ENCODE measurements at places on chromosomes 7 and 10. TPM values are rescaled to one million over a fixed set of nuclear protein-coding genes. Genes with fewer than 3 reads are reported as not detected.

- DNase-seq = no peak
These were observed 489.5 kb downstream of the GATA3 start for GRCh38 chr10:8544057-8544380.

- no peak for DNase-seq
These were observed 26.1 kb downstream of the FAM53B start for GRCh38 chr10:124717911-124718741.

- DNase-seq = no peak
These were observed 109.9 kb downstream of the CUBN start for GRCh38 chr10:17019696-17020095.

DNA sequence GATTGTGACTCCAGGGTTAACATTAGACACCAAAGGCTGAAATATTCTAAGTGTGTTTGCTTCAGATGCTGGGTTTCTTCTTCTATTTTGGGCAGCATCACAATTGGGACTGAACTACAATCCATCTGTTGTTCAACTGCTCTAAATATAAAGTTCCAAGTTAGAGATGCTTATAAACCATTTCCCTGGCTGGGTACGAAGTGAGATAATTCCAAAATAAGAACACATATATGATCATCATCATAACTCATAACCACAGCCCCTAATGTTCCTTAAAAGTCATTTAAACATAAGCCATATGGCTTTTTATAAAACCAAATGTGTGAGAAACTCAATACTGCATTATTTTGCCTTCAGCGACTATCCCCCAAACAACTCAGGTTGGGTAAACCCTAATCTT lies 28.8 kb downstream of the DNA2 start:
- DNase-seq = no peak

DNA sequence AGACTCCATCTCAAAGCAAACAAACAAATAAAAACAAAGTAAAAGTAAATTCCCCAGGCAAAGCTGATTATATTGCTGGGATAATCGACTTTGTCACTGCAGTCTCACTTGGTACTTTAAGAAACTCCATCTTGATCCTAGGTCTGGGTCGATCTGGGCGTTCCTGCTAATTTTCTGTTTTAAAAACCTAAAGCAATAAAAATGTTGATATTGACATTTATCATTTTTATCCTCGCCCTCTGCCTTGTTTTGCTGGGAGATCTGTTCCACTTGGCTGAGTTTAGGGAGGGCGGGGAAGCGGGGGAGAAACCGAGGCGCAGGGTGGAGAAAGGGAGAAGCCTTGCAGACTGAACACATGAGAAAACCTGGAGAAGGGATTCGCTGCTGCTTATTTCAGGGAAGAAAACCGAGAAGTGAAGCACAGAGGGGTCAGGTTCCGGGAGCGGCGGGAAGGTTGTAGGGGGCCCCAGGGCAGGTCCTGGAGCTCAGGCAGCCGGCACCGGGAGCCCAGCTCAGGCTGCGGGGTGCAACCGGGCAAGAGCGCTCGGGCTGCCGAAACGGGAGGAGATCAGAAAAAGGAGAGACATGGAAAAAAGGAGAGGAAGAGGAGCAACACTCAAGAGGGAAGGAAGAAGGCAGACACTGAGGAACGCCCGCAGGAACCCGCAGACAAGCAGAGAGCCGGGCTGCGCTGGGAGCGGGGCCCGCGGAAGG lies 27.3 kb upstream of the KMT2C start:
- DNase-seq = no peak

- no peak for DNase-seq
These were observed 16.3 kb downstream of the OR6V1 start for GRCh38 chr7:143068446-143068845.

- no peak for DNase-seq
These were observed 128.0 kb upstream of the C1GALT1 start for GRCh38 chr7:7054252-7054830.

GRCh38 chr7:78073609-78074382 lies 275.2 kb downstream of the PHTF2 start:
- DNase-seq = no peak

GRCh38 chr7:141042222-141043193 lies 27.8 kb upstream of the MRPS33 start:
- DNase-seq = no peak

GRCh38 chr10:133179651-133180050 lies 19.6 kb downstream of the KNDC1 start:
- DNase-seq = no peak

DNA sequence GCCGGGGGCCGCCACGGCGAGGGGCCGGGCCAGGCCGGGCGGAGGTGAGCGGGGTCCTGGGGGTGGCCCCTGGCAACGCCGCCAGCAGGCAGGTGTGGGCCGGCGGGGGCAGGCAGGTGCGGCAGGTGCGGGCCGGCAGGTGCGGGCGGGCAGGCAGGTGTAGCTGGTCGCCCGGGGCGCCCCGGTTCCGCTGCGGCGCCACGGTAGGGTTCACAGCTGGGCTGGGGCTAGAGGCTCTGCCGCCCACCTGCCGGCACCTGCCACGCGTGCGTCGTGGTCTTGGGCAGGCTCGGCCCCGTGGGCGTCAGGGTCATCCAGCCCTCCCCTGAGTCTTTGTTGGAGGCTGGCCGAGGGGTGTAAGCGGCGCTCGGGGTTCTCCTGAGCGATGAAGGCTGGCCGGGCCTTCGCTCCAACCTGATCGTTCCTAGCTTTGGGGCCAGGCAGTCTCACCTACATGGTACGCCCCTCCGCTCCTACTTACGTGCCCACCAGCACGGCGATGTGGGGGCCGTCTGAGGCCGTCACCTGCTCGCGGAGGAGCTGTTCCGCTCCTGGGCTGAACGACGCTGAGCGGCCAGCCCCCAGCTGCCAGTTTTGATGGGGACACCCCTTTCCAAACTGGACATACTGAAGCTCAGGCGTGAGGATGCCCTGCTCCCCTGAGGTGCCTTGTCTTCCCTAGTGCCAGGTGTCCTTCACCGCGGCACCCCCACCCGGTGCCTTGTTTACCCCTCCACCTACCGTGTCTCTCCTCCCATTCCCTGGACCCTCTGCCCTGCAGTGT lies 493 bp downstream of the ZMIZ2 start:
- no peak for DNase-seq

- DNase-seq = no peak
These were observed 32.7 kb upstream of the RABGEF1 start for GRCh38 chr7:66707825-66708224.

DNA sequence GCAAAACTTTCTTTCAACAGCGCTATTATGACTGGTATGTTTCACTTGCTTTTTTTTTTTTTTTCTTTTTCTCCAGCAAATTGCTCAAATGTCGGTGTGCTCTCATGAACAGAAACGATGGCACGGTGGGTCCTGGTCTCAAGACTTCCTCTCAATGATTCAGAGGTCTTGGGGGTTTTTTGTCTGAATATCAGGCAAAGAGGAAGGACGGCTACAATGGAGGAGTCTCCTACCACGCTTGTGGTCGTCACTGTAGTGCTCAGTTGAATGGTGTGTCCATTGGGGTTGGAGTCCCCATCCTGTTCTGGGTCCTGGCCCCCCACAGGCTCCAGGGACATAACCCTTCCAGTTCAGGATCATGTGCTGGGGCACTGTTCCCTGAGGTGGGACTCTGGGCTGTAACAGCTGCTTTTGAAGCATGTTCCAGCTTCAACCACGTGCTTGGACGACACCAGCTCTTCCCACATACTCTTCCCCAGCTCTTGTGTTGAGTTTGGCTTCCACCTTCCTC lies 266.7 kb upstream of the KLF6 start:
- no peak for DNase-seq

GRCh38 chr7:16951483-16952080 lies 69.8 kb upstream of the AGR3 start:
- DNase-seq = no peak

- no peak for DNase-seq
These were observed 167.2 kb downstream of the CDC14C start for GRCh38 chr7:49091519-49091918.

DNA sequence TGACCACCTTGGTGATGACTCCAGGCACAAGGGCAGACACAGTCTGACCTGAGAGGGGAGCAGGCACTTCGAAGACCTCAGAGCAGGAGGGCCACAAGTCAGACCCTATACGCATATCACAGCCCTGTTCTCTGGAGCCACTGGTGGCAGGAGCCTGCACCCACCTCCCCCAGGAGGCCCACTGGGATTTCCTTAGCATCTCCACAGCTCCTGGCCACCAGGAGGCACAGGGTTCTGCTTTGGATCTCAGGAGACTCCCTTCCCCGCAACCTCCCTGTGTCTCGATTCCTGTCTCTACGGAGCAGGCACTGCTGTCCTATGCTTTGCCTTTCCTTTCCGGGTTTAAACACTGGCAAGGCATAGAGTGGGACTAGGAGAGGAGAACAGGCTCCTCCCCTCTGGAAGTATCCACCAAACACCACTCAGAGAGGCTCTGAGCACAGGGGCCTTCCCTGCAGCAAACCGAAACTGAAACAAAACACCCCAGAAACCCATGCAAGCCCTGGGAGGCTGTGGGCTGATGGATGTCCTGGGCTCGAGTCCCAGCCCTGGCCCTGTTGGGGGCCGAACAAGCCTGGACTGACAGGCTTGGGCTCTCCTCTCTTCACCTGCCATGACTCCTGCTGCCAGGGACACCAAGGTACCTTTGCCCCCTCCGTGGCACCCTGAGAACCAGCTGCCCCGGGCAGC lies 166.3 kb downstream of the NEURL1 start:
- peak; percentile 23 for DNase-seq

GRCh38 chr7:155412416-155413253 lies 45.3 kb upstream of the EN2 start:
- DNase-seq = peak; percentile 79

- no peak for DNase-seq
These were observed 3.3 kb downstream of the WIPF3 start for GRCh38 chr7:29809533-29810155.

DNA sequence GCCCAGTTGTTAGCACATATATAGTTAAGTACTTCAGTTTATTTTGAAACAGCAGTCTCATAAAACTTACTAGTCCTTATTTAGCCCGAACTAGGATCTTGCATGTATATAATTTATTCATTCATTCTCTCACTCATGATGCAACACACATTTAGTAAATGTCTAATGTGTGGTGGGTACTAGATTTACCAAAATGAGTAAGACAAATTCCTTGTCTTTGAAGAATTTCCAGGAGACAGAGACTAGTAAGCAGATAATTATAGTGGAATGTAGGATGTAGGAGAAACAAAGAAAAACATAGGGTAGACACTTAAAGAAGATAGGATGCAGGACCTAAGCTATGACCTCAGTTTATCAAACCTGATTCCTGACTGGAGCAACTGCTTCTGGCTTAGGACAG lies 120.2 kb upstream of the AMPH start:
- DNase-seq = no peak

DNA sequence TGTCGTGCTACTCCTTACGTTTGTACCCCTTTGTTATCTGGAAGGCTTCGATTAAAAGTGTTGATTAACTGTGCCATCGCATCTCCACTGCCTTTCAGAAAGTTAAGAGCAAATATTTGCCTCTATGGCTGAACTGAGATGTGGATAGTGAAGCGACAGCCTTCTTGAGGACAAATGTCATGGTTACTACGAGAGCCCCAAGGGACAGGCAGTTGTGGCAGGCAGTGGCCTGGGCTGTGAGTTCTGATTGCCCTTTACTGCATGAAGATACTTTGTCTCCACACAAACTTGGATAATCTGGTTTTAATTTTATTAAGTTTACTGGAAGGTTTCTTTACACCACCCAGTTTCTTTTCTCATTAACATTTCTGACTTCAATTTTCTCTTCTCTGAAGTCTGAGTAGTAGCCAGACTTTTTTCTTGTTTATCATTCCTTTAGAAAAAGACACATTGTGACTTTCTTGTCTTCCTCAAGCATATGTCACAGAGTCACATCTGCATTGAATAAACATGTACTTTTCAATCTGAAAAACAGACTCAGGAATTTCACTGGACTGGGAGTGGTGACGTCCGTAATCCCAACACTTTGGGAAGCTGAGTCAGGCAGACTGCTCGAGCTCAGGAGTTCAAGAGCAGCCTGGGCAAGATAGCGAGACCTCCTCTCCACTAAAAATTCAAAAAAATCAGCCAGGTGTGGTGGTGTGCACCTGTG lies 1.5 kb downstream of the TAS2R41 start:
- no peak for DNase-seq

- no peak for DNase-seq
These were observed 151.3 kb downstream of the CAMK1D start for GRCh38 chr10:12500381-12501303.

- no peak for DNase-seq
These were observed 29.5 kb upstream of the HYCC1 start for GRCh38 chr7:23043441-23043840.

DNA sequence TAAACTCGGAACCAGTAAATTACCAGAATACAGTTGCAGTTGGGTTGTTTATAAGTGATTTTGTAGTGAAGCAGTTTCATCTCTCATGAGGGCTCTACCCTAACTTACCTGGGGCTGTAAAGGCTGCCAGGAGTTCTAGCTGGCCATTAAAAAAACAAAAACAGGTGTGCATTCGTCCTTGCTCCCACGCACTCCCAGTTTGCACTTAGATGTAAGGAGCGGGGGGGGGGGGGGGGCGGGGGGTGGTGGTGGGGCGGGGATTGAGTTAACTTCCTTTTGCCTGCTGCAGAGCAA lies 2.3 kb upstream of the PFKFB3 start:
- no peak for DNase-seq

DNA sequence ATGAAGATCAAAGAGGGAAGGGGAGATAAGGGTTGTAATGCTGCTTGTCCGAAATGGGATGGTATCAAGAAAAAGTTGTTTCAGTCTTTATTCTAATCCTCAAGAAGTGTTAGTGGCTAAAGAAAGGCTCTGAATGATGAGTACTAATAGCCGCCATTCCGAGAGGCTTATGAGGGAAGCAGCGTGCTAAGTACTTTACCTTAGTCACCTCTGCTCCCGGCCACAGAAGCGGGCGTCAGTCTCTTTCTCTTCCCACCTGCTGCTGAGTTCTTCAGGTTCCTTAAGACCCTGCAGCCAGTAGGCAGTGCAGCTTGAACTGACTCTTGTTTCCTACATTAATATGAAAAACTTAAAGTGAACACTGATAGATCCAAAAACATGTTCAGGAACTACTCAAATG lies 73.1 kb downstream of the EEPD1 start:
- no peak for DNase-seq

DNA sequence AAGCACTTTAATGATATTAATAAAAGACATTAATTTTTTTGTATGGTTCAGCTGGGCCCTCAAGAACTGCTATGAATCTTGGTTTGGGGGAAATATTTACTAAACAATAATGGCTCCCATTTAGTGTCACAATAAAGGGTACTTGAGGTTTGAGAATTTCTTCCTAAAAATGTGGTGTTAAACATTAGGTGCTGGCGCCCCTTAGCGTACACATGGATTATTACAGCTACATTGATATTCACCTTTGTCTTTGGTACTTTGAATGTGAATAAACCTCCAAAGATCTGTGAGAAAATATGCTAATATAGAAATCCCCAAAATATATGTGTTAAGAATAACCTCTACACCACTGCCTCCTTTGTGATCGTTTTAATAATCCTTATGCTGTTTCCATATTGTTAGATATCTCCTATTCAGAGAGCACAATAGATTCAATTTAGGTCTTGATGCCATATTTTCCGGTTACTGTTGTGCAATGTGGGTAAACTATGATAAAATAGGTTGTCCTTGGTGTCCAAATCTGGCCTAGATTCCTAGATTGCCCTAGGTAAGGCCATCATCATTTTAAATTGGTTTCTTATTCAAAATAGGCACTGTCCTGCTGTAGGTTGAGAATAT lies 161.8 kb upstream of the CACNA2D1 start:
- DNase-seq = no peak

AKR1C3 gene
- total RNA-seq = 9.0 TPM

NPFFR1 gene
- 0.05 TPM for total RNA-seq

HTR5A gene
- total RNA-seq = not detected

TMEM176B gene
- 1.6 TPM for total RNA-seq

CTAGE4 gene
- 23.3 TPM for total RNA-seq

HPSE2 gene
- total RNA-seq = 0.60 TPM

HOXA11 gene
- not detected for total RNA-seq

DLX6 gene
- total RNA-seq = 0.09 TPM

PLAU gene
- total RNA-seq = 18.0 TPM

GOLGA7B gene
- 0.07 TPM for total RNA-seq

FZD1 gene
- total RNA-seq = 2.0 TPM

All from WTC11 (cell line).